Activated CD4-positive, alpha-beta T cell treated with anti-CD3 and anti-CD28 coated beads for 36 hours (primary cell): ENCODE measurements at places on chromosomes 2 and 18.

- no peak overlapping the region for H3K27ac ChIP-seq
- no peak for DNase-seq
- H3K4me3 ChIP-seq, result no peak overlapping the region
- no peaks in the 10 kb centered on the region for H3K36me3 ChIP-seq
Measured at GRCh38 chr18:59372975-59373374, 13.9 kb upstream of the LMAN1 start.

DNA sequence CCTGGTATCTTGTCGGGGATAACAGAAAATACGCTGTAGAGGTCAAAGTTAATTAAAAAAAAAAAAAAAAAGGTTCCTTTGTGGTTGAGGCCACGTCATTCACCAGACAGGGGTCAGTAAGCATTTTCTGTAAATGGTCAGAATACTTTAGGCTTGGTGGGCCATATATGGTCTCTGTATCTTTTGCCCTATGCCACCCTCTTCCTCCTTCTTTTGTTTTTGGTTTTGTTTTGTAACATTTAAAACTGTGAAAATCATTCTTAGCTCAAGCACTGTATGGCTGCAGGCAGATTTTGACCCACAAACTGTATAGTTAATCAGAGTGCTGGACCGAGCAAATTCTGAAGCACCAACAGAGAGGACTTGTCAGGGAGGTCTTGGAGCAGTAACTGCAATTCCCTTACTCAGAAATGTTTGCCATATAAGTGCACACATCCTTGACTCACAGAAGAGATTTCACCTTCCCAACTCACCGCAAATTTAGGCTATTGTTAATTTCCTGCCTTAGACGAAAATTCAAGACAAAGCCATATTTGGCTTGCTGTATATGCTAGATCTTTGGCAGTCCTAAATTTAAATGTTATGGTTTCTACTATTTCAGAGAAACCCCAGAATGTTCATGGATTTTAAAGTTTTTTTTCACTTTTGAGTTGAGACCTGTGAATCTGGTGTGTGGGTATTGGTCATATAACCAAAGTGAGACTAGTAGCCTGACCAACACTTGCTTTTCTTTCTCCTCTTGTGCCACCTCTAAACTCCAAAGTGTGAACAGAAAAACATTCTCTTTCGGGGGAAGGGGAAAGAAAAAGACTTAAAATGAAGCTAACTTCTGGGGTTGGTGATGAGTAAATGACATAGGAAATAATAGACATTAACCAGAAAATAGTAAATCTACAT, 65.4 kb downstream of the DOCK10 start:
- peaks cover 23% of the 10 kb centered on the region for H3K36me3 ChIP-seq
- no peak for DNase-seq
- no peaks in the 10 kb centered on the region for H3K27me3 ChIP-seq
- H3K27ac ChIP-seq, result peak overlapping the region; percentile 52
- no peak overlapping the region for H3K4me3 ChIP-seq

GRCh38 chr18:37412333-37412732, 153.3 kb downstream of the CELF4 start:
- no peak overlapping the region for H3K4me3 ChIP-seq
- H3K4me1 ChIP-seq, result no peaks in the 10 kb centered on the region
- no peak for DNase-seq
- no peaks in the 10 kb centered on the region for H3K27me3 ChIP-seq

DNA sequence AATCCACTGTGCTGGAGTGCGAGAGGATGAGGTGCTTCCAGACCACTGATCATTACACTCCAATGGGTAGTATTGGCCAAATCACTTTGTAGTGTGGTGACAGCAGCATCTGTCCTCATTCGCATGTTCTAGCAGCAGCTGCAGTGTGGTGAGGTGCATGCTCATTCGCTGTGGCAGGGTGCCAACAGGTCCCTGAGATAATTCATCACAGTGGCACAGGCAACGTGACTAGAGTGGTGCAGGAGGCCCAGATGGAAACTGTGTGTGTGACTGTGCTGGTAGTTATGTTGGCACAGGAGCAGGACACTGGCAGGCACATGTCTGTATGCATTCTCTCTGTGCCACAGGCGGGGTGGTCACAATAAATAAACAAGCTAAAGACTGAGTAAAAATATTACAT, 329.5 kb upstream of the SYT4 start:
- no peaks in the 10 kb centered on the region for H3K4me1 ChIP-seq
- no peak overlapping the region for H3K27ac ChIP-seq
- no peak for DNase-seq
- H3K36me3 ChIP-seq, result no peaks in the 10 kb centered on the region
- no peak overlapping the region for H3K4me3 ChIP-seq

DNA sequence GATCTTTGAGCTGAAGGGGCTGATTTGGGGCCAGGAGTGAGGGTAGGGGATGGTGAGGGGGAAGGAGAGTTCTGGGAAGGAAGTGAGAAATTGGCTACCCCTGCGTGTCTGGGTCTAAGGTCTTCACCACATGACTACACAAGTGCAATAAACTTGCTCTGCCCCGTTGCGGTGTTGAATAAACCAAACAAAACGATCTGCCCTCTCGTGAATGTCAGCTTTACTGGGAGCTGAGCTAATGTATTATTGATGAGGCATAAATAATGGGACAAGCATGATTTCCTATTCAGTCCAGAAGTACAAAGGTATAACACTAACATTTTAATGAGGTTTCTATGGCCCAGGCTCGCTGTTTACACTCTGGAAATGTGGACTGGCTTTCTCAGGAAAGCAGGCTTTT, 8.0 kb upstream of the CFAP221 start:
- H3K27me3 ChIP-seq, result peaks cover 7% of the 10 kb centered on the region
- no peak overlapping the region for H3K27ac ChIP-seq
- no peak overlapping the region for H3K4me3 ChIP-seq

- peaks cover 69% of the 10 kb centered on the region for H3K4me1 ChIP-seq
- peak; percentile 65 for DNase-seq
- H3K27ac ChIP-seq, result no peak overlapping the region
- peaks cover 35% of the 10 kb centered on the region for H3K36me3 ChIP-seq
Measured at GRCh38 chr2:26352892-26353291, 6.3 kb upstream of the ADGRF3 start.

DNA sequence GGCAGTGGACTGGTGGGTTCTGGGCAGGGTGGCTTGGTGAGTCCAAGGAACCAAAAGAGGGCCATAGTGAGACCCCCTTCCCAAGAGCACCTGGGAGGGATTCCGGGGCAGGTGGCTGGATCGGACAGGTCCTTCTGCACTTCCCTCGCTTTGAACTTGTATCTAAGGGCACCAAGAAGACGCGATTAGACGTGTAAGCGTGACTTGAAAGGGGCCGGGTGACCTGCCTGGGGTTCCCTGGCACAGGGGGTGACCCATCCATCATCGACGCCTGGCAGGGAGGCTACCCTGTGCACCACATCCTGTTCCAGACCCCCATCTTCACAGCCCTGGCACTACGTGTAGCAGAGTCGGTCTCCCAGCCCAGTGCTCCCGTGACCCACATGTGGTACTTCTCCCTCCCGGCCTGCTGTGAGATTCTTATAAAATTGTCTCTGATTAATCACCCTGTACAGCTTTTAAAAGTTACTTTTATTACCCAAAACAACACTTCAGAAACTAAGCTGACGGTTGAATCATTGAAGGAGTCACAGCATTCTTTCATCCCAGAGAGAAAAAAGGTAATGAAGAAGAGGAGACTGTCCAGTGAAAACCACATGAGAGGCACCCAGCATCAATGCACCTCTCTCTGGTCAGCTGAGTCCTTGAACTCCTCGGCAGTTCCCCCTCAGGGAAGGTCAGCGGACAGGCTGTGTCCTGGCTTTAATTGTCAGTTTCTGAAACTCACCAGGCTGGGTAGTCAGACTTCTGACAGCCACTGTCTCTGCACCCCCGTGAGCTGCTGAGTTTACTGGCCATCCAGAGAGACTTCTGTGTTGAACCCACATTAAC, 13.0 kb downstream of the SH3BP4 start:
- H3K27me3 ChIP-seq, result peaks cover 7% of the 10 kb centered on the region
- no peaks in the 10 kb centered on the region for H3K36me3 ChIP-seq
- DNase-seq, result no peak
- H3K27ac ChIP-seq, result no peak overlapping the region
- H3K4me3 ChIP-seq, result no peak overlapping the region
- no peaks in the 10 kb centered on the region for H3K4me1 ChIP-seq
